Muscle of back (tissue), 13 donors: ENCODE measurements at places on chromosomes 5 and 9. TPM values are rescaled to one million over a fixed set of nuclear protein-coding genes. Genes with fewer than 3 reads are reported as not detected.

GRCh38 chr5:64759960-64760660 is 8.4 kb downstream of the SREK1IP1 start:
- no peak for DNase-seq

DNA sequence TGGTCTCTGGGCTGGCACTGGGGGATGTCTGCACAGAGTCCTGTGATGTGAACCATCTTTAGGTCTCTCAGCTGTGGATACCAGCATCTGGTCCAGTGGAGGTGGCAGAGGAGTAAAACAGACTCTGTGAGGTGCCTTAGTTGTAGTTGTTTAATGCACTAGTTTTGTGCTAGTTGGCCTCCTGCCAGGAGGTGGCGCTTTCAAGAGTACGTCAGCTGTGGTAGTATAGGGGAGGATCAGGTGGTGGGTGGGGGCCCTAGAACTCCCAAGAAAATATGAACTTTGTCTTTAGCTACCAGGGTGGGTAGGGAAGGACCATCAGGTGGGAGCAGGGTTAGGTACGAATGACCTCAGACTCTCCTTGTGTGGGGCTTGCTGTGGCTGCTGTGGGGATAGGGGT is 197.1 kb downstream of the TMC1 start:
- no peak for DNase-seq

DNA sequence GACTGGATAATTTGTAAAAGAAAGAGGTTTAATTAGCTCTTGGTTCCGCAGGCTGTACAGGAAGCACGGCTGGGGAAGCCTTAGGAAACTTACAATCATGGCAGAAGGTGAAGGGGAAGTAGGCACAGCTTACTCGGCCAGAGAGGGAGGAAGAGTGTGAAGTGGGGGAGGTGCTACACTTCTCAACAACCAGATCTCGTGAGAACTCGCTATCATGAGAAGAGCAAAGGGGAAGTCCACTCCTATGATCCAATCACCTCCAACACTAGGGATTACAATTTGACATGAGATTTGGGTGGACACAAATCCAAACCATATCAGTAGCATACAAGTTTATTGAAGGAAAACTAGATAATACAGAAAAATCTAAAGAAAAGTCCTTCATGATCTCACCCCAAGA is 39.9 kb downstream of the NEURL1B start:
- no peak for DNase-seq

- DNase-seq = no peak
Observed at GRCh38 chr5:126941403-126941802, 89.0 kb downstream of the MARCHF3 start.

GRCh38 chr5:174413567-174414314 is 310.6 kb upstream of the MSX2 start:
- no peak for DNase-seq

GRCh38 chr5:80037366-80037765 is 2.2 kb downstream of the THBS4 start:
- no peak for DNase-seq

GRCh38 chr5:111742177-111742994 is 14.6 kb downstream of the NREP start:
- peak; percentile 94 for DNase-seq

DNA sequence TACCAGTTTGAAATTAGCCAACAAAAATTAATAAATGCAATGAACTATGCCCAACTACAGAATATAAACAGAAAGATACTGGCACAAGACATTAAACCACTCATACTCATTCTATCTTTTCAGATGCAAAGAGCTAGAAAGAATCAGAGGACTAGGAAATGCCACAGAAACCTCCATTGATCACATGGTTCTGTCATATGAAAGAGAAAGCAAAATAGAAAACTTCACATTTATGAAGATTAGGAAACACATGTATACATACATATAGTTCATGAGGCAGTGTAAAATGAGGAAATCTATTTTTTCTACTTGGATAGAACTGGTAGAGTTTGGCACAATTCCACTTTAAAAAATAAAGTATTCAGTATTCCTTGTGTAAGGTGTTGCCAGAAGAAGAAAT is 275.1 kb upstream of the PTGER4 start:
- DNase-seq = no peak

- DNase-seq = no peak
Observed at GRCh38 chr9:133430244-133430643, 8.1 kb downstream of the ADAMTS13 start.

DNA sequence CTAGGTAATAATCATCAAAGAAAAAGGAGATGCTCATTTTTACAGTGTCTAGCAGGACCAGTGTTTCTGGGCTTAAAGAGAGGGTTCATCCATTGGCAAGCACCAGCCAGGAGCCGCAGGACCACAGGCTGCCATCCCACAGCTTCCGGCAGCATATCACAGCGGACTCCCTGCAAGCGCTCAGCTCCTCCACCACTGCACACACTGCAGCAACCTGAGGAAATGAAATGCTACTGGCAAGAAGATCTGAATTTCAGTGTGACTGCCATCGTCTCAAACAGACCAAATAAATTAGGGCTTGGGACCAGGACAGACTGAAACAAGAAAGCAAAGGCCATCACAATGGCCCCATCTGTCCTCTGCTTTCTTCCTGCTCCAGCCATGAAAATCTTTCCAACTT is 114.2 kb downstream of the TTC39B start:
- no peak for DNase-seq

SQSTM1 gene
- polyA plus RNA-seq = 66.7 TPM

FOXD1 gene
- polyA plus RNA-seq = 0.99 TPM

TAF11L4 gene
- polyA plus RNA-seq = not detected

SLC34A3 gene
- polyA plus RNA-seq = 1.2 TPM

GRXCR2 gene
- polyA plus RNA-seq = not detected

MYMK gene
- polyA plus RNA-seq = 51.3 TPM
